ENCODE measurements at places on chromosomes 2 and 18. TPM values are rescaled to one million over a fixed set of nuclear protein-coding genes. Genes with fewer than 3 reads are reported as not detected.

GNLY gene
- not detected for total RNA-seq

LRP1B gene
- under 0.01 TPM for total RNA-seq

CYP20A1 gene
- 23.4 TPM for total RNA-seq

SP9 gene
- total RNA-seq = not detected

COQ10B gene
- 35.5 TPM for total RNA-seq

CNGA3 gene
- under 0.01 TPM for total RNA-seq

FAM124B gene
- not detected for total RNA-seq

CCDC178 gene
- 0.90 TPM for total RNA-seq

ELOA2 gene
- total RNA-seq = not detected

ZSWIM2 gene
- not detected for total RNA-seq

RAD51AP2 gene
- total RNA-seq = 0.13 TPM

CHRNG gene
- not detected for total RNA-seq

POTEJ gene
- not detected for total RNA-seq

IGFBP2 gene
- 41.1 TPM for total RNA-seq

STON1 gene
- total RNA-seq = 0.79 TPM

SEPTIN10 gene
- 62.4 TPM for total RNA-seq

SPAST gene
- total RNA-seq = 25.5 TPM

ELP2 gene
- 72.9 TPM for total RNA-seq

KIF1A gene
- total RNA-seq = not detected

SP100 gene
- total RNA-seq = 26.6 TPM

PTH2R gene
- total RNA-seq = 0.13 TPM

NDUFS1 gene
- total RNA-seq = 72.5 TPM

ADD2 gene
- total RNA-seq = not detected

GDF7 gene
- 0.13 TPM for total RNA-seq

RFTN2 gene
- under 0.01 TPM for total RNA-seq

LONRF2 gene
- under 0.01 TPM for total RNA-seq

All from bronchial epithelial cell (primary cell).